Activated CD8-positive, alpha-beta memory T cell treated with anti-CD3 and anti-CD28 coated beads, Interleukin-2, amount 10 ng/mL, durations not matched to agents 7 days and 5 days (primary cell): ENCODE measurements at places on chromosomes 16 and 17. TPM values are rescaled to one million over a fixed set of nuclear protein-coding genes. Genes with fewer than 3 reads are reported as not detected.

DNA sequence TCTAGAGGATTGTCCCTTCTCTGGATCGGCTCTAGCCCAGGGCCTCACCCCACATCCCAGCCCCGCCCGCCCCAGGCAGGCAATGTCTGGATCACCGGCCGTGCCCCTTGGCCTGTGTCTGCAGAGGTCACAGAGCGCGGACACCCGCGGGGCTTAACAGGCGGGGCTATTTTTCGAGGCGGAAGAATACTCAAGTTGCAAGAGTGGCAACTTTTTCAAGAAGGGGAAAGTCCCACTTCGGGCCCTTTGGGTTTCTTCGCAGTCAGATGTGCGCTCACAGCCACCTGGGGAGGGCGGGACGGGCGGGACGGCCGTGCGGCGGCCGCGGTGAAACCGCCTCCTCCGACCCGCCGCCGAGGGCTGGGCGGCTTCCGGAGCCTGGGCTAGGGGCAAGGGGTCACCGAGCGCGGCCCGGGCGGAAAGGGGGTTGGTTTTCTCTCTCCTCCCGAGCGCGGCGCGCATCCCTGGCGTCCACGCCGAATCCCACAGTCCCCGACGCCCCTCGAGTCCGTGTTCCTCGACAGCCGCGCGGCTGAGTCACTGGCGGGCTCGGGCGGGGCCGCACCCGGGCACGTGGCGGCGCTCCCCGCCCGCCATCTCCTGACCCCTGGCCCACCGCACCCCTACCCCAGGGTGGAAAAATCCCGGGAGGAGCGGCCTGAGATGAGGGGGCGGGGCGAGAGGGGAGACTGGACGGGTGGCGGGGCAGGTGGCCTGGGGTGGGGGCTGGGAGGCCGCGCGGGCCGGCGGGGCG is 1.2 kb upstream of the PFN1 start:
- DNase-seq = no peak

- no peak for DNase-seq
Observed at GRCh38 chr17:17024778-17025300, 17.4 kb upstream of the MPRIP start.

DNA sequence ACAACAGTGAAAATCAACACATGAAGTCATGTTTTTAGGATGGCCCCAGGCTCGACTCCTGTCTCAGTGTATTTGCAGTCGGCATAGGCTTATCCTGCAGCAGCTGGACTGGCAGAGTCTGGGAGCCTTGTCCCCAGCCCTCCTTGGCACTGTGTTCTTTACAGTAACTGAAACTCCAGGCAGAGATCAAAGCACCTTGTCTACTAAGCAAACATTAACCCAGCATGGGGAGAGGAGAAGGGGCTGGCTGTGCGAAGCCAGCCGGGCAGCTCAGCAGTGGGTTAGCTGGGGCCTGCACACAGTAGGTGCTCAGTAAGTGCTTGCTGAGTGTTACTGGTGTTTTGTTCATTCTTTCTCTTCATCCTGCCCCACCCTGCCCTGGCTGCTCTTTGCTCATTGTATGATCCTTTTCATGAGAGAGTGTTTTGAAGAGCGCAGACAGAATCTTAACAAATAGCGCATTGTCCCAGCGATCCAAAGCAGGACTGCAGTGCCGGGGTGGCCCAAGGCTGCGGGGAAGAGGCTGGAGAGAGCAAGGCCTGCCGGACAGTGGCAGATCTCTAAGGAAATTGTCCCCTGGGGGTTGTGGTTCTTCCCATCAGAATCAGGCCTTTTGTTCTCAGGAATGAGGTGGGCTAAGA is 23.5 kb upstream of the ITGB4 start:
- DNase-seq = no peak

DNA sequence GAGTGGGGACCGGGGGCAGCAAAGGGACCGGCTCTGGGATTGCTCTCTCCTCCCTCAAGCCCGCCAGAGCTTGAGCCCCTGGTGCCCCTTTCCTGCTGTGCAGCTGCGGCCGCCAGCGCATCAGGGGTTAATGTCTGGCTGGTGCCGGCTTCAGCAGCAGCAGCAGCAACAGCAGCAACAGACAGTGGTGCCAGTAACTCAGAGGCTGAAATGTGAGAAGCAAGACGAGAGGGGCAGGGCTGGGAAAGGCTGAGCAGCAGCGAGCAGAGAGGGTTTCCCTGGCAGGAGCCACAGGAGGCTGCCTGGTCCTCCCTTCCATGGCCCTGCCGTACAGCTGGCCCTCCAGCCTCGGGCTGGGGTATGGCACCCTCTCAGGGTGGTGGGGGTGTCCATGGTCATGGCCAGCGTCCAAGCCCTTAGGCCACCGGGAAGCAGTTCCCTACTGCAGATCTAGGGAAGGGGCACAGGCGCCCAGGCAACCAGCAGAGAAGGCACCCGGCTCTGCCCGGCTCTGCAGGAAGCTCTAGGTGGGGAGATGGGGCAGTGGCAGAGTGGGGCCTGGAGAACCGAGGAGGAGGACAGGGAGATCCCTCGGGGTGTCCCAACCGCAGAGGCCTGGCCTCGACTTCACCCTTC is 21.1 kb upstream of the TFAP4 start:
- DNase-seq = no peak

Gene GPR142
- not detected for total RNA-seq

GRCh38 chr17:34717092-34717491 is 137.7 kb downstream of the TMEM132E start:
- DNase-seq = no peak

- DNase-seq = no peak
Observed at GRCh38 chr17:56808503-56808902, 25.2 kb downstream of the C17orf67 start.

DNA sequence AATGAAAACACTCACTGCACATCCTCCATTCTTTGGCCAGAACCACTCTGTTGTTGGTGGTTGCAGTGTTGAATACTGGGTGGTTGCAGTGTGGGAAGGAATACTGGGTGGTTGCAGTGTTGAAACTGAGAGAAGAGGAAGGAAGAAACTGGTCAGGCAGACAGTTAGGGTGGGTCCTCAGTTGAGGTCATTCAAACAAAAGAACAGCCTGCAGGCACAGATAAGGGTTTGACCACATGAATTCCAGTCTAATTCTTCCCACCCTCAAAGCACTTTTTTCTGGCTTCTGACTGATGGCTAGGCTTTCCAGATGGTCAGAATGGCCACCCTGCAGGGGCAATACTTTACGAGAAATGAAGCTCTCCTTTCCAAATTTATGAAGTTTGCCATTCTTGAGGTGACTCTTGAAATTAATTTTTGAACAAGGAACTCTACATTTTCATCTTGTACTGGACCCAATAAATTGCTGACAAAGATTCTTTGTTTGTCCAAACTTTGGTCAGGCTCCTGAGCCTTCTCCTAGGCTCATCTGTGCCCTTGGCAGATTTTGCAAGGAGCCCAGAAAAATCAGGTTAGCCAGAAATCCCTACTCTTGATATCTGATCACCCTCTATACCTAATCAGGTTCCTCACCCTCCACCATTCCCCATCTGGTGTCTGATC is 596.6 kb upstream of the CDH5 start:
- DNase-seq = no peak
